ENCODE measurements at places on chromosomes 5 and 9.
A peak's percentile ranks its signal among the peaks of the same experiment; 100 is the strongest.

DNA sequence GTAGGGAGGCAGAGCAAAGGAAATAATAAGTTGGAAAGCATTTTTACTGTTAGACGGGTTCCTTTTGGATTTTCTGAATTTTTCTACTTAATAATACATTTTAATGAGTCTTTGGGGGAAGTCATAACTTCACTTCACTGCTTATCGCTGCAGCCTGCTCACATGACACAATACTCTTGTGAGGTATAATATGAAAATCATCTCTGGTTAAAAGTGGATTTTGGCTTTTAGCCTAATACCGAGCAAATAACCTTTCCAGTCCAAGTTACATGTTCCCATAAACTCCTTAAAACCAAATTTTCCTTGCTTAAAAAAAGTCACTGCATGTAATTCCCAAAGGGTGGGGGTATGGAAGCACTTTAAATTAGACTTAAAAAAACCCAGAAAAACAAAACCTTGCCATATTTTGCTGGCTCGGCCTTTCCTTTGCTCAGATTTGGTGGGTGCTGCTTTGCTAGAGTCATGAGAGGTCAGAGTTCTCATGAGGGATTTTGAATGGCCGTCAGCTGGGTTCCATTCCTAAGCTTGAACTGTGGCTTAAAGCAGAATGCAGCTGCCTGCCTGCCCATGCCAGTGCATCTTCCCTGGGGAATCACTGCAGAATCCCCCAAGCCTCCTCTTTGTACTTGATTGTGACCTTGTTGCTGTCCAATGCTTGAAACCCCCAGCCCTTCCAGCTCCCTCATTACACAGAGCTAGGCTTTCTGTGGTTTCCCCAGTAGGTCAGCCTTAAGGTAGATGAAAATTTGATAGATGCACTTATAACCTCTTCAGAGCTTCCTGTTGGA is 331.8 kb downstream of the KDM4C start:
- DNase-seq: no peak

- no peak for DNase-seq
Observed at GRCh38 chr5:168807287-168807686, 228.1 kb upstream of the PANK3 start.

DNA sequence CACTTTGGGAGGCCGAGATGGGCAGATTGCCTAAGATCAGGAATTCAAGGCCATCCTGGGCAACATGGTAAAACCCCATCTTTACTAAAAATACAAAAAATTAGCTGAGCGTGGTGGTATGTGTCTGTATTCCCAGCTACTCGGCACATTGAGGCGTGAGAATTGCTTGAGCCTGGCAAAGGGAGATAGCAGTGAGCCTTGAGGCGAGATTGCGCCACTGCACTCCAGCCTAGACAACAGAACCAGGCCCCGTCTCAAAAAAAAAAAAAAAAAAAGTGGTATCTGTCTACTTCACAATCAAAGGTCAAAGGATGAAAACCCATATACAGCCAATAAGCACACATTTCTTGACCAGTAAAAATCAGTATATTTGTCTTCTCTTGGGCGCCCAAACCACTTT is 728.5 kb upstream of the ADAMTS16 start:
- no peak for DNase-seq

DNA sequence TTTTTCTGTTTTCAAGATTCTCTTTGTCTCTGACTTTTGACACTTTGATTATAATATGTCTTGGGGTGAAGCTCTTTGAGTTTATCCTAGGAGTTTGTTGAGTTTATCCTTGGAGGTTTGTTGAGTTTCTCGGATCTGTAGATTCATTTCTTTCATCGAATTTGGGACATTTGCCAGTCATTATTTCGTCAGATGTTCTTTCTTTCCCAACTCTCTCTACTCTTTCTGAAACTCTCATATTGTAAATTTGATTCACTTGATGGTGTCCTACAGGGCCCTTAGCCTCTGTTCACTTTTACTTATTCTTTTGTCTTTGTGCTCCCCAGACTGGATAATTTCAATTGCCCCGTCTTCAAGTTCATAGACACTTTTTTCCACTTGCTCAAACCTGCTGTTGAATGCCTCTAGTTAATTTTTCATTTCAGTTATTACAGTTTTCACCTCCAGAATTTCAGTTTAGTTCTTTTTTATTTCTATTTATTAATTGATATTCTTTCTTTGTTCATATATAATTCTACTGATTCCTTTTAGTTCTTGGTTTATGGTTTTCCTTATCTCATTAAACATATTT is 8.1 kb upstream of the TDRD7 start:
- DNase-seq: no peak

DNA sequence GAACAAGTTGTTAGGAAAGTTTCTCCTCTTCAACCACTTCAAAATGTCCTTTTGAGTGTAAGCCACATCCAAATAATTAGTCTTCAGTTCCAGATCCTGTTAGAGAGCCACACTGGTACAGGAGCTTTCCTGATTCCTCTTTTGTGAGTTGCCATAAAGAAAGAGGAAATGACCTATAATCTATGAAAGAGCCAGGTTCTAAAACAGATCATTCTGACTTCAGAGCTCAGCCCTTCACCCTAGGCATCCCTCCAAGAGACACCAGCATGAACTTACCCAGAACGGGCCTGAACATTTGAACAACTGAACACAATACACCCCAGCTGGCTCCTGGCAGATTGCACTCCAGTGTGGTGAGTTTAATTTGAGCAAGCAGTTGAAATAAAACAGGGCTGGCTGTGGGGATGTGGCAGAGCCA is 25.7 kb downstream of the SLC1A1 start:
- DNase-seq: no peak

GRCh38 chr5:119279093-119279492 is 76.7 kb upstream of the TNFAIP8 start:
- no peak for DNase-seq

DNA sequence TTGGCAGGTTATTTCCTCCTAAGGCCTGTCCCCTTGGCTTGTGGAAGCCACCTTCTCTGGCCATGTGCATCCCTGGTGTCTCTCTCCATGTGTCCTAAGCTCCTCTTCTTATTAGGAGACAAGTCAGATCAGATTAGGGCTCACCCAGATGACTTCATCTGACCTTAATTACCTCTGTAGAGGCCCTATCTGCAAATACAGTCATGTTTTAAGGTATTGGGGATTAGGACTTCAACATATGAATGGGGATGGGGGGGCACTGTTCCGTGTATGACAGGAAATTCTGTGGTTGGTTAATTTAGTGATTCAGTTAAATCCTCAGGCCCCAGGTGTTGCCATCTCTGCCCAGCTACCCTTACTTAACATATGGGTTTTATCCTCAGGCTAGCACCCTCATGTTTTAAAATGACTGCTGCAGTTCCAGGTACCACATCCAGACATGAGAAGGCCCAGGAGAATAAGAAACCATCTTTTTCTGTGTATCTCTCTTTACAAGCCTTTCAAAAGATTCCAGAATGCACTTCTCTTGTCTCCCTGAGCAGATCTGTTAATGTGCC is 51.9 kb upstream of the RAI14 start:
- DNase-seq: no peak

- DNase-seq: peak; percentile 28
Observed at GRCh38 chr5:119315516-119315949, 40.3 kb upstream of the TNFAIP8 start.

DNA sequence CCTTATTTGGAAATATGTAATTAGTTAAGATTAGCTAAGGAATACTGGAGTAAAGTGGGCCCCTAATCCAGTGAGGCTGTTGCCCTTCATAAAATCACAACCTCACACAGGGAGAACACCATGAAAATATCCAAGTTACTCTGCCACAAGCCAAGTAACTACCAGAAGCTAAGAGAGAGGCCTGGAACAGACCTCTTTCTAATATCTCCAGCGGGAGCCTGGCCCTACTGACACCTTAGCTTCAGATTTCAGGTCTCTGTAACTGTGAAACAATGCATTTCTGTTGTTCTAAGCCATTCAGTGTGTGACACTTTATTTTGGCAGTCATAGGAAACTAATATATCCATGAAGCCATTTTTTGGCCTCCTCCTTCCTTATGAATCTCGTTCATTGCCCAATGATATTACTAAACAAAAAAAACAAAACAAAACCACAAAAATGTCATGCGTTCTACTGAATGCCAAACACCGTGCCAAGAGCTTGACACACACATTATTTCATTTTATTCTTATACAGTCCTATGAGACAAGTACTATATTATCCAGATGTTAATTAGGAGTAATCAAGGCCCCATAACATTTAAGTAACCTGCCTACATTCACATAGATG is 699.0 kb downstream of the MAT2B start:
- no peak for DNase-seq
